ENCODE measurements at places on chromosomes 2 and 18.

DNA sequence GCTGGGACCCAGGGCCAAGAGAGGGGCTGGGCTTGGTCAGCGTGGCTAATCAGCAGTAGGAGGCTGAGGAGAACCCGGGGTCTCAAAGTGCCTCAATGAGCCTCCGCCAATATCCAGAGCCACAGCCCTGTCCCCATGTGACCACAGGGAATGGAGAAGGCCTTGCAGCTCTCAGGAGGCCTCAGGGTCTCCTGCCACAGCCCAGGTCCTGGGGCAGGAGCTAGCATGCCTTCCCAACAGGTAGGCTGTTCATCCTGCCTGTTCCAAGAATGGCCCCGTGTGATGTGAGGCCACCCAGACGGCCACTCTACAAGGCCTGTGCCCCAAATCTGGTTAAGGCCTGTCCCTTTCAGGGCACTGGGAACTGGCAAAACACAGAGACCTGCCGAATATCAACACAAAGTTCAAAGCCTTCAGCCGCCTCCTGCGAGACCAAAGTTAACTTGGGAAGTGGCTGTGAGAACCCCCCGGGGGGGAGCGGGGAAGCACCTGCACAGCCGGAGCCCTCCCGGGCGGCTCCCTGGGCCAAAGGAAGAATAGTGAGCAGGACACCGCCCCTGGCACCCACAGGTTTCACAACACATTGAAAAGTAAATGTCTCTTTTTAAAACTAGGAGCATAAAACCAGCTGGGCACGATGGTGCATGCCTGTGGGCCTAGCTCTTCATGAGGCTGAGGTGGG is 4.5 kb upstream of the LIMS2 start:
- no peak for DNase-seq

GRCh38 chr18:48123941-48124340 is 193.5 kb upstream of the SMAD2 start:
- no peak for DNase-seq

- DNase-seq: no peak
These were observed 26.2 kb downstream of the LBH start for GRCh38 chr2:30257266-30258214.

- no peak for DNase-seq
These were observed 540.7 kb upstream of the NETO1 start for GRCh38 chr18:73408469-73408868.
